Retina (tissue), 1 donor: ENCODE measurements at places on chromosomes 11 and 22.
A peak's percentile ranks its signal among the peaks of the same experiment; 100 is the strongest.

DNA sequence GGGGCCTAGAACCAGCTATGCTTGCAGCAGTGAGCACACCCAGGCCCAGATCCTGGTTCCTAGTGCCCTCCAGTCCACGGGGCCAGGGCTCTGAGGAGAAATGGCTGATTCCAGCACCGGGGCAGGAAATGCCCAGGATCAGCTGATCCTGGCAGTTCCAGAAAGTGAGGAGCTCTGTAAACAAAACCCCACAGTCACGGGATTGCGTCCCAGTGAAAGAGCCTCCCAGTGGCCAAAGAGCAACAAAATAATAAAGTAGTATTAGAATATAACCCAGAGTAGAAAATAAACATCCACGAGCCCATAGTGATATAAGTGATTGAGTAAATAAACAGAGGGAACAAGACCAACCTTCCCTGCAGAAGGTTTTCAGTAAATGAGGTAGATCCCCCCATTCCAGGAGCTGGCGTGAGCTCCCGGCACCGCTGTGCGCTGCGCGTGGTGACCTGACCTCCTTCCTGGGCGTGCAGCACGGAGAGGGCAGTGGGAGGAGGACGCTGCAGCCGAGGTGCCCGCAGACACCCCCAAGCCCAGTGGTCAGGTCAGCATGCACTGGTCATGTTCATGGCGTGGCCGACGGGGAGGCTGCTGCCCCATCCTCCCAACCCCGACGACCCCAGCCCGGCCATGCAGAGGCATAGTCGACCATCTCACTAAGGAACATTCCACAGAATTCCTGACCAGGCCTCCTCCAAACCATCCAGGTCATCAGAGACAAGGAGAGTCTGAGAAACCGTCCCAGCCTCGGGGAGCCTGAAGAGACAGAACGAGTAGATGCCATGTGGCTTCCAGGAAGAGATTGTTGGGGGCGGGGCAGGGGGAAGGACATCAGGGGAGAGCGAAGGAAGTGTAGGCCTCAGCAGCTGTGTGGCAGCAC is 19.8 kb downstream of the PTDSS2 start:
- DNase-seq, result no peak

DNA sequence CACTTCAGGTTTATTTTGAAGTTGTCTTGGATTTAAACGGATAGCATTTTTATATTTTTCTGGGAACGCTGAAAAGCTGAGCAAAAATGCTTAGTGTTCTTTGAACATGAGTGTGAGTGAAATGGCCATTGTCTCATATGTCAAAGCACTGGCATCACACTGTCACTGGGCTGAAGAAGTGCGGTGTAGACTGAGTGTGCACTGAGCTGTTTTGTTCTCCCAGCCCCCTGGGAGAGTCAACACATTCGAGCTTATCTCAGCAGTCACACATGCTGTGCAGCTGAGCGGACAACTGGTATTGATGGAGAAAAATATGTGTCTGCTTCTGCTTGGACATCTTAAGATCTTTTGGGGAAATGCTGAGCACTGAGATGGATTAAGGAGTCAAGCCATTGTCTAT is 90.8 kb downstream of the TECTA start:
- peak; percentile 34 for DNase-seq

DNA sequence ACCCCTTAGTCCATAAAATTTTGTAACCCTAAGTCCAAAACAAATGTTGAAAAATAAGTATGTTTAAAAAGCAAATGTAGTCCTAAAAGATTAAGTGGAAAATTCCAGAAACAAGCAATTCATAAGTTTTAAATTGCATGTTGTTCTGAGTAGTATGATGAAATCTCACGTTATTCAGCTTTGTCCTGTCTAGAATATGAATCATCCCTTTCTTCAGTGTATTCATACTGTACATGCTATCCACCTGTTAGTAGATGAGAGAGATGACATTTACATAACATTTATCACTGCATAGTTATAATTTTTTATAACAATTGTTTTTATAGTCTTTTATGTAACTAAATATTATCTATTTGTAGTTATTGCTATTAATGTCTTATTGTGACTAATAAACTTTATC is 622.3 kb upstream of the CHORDC1 start:
- DNase-seq, result no peak

GRCh38 chr11:62719302-62719978 is 7.8 kb downstream of the HNRNPUL2 start:
- no peak for DNase-seq

- no peak for DNase-seq
Observed at GRCh38 chr11:16262645-16262955, 93.7 kb downstream of the SOX6 start.

DNA sequence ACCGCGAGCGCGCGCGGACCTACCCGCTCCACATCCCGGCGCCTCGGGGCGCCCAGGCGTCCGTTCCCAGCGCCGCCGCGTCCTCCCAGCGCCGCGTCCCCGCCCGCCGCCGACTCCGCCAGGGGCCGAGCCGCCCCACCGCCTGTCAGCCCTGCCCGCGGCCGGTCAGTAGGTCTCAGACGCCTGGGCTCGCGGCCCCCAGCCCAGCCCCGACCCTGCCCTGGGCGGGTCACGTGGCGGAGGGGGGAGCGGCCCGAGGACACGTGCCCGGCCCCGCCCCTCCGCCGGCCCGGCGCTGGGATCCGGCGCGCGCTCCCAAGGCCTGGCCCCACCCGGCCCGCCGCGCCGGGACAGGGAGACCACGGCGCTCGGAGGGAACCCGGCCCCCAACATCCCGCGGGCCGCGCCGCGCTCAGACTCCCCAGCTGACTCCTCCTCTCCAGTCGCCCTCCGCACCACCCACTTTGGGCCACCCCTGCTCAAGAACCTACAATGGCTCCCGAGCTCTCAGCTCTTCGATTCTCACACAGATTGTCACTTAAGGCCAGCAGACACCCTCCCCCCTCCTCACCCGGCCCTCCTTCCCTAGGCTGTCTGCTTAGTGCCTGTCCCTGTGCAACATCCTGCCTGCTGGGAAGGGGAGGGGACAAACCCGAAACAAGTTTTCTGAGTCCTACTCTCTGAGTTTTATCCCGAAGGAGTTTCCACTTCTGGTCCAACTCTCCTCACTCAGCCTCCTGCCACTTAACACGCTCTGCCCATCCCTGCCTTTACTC is at the start of gene RAB3IL1:
TSS of gene RAB3IL1 (minus strand) at position 233 of the 776 bp plus-strand sequence. CDS start at position 34, 199 bp downstream.
- peak; percentile 59 for DNase-seq

- DNase-seq, result no peak
Observed at GRCh38 chr11:1645357-1645821, 15.8 kb downstream of the KRTAP5-5 start.

GRCh38 chr11:125072218-125072960 is 9.3 kb downstream of the SLC37A2 start:
- no peak for DNase-seq

GRCh38 chr11:3178349-3178748 is 13.2 kb upstream of the OSBPL5 start:
- DNase-seq, result no peak
